ENCODE measurements at places on chromosomes 3 and 15. TPM values are rescaled to one million over a fixed set of nuclear protein-coding genes. Genes with fewer than 3 reads are reported as not detected.

DNA sequence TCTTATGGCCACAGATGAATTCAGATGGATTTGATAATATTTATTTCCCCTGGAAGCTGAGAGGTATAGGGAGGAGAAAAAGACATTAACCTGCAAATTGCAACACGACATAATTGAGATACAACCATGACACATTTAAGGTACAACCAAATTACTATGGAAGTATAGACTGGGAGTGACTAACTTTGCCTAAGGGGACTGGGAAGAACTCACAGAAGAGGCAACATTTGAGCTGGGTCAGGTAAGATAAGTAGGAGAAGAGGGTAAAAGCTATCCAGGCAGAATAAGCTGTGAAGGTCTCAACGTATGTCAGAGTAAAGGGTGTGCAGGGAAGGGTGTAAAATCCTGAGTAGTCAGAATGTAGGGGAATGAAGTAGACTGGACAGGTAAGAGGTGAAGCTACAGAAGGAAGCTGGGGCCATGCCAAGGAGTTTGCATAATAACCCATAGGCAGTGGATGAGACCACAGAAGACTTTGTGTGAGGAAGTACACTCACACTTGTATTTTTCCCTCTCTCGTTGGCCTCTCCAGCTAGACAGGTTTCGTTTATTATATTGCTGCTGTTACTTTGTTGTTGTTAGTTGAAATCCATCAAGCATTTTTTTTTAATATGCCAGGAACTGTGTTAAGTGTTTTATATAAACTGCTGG lies 28.0 kb upstream of the PTX3 start:
- H3K4me1 ChIP-seq: peaks cover 29% of the 10 kb centered on the region
- no peak for DNase-seq
- H3K36me3 ChIP-seq: 0 out of 2 replicates have a peak, but pooled peaks cover 5% of the 10 kb centered on the region
- no peak overlapping the region for H3K4me3 ChIP-seq
- H3K27ac ChIP-seq: no peak overlapping the region
- H3K27me3 ChIP-seq: no peaks in the 10 kb centered on the region

EXD1 gene
- 0.37 TPM for total RNA-seq

STX19 gene
- total RNA-seq: not detected

NANOGP8 gene
- total RNA-seq: 2.1 TPM
